Stimulated activated naive CD4-positive, alpha-beta T cell treated with Interleukin-2 at 50 U/mL for 16 hours (primary cell): ENCODE measurements at places on chromosomes 12 and 14.
A peak's percentile ranks its signal among the peaks of the same experiment; 100 is the strongest.

DNA sequence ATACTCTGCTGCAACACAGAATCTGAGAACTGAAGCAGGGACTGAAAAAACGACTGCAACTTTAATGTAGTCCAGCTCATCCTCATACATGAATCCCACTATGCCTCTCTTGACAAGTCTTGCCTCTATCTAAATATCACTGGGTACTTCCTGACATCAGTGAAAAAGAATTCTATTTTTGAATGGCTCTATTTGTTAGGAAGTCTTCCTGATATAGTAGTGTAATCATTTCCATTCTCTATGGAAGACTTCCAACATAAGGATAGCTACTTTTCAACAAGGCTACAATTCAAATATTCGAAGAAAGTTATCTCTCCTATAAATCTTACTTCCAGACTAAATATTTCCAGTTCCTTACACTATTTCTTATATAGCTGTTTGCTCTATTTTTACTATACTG, 167.5 kb downstream of the MDGA2 start:
- DNase-seq: no peak

DNA sequence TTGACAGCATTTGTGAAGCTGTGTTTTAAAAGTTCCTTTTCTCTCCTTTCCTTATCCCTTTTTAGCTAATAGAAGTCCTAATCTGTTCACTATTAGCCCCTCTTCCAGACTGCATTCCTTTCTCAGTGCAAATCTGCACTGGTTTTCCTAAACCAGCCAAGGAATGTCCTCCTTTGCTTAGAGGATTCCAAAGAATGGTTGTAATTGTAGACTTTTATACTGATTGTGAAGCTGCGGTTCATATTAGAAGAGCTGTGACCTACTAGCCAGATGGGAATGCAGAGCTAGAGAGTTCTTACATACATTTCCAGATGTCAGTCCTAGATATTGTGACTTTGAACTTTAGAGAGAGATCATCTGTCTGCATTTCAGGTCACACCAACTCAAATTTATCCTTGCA, 79.8 kb downstream of the MYRFL start:
- no peak for DNase-seq

DNA sequence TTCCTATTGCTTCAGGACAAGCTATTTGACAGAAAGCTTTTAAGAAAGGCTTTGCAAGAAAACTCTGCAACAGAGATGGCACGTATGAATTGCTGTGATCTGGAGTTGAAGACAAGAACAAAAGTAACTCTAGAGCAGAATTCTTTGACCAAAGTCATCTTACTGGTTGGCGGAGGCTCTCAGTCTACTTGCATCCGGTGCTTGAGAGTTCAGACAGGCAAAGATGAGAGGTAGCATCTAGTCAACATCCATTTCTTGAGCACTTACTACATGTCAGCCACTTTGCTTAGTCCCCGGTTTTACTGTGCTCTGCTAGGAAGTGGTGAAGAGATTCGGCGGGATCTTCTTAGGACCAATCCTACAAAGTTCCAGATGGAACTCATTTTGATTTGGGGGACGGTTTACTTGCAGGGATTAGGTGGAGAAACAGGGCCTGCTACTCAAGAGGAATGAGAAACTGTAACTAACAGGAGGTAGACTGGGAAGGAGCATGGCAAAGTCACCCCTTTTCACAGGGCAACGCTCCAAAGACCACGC, 404 bp upstream of the CCDC91 start:
- DNase-seq: no peak

GRCh38 chr12:3365463-3366411, 125.3 kb upstream of the PRMT8 start:
- DNase-seq: no peak

DNA sequence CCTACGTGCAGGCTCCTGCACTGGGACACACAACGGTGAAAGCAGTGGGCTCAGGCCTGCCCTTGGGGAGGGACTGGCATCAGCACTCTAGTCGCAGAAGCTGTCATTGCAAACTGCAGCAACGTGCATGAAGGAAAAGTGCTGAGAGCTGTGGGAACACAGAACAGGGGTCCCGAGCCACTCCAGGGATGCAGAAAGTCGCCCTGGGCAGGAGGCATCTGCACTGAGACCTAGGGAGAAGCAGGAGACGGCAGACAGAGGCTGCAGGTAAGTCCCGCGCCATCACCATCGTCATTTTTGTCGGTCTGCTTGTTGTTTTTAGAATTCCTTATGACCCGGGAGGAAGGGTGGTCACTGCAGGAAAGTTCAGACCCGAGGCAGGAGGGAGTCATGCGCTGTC, 21.6 kb upstream of the RIMBP2 start:
- no peak for DNase-seq

- DNase-seq: no peak
Measured at GRCh38 chr14:52902971-52903619, 47.8 kb downstream of the FERMT2 start.

GRCh38 chr12:43284486-43285158, 267.4 kb downstream of the ADAMTS20 start:
- DNase-seq: no peak

DNA sequence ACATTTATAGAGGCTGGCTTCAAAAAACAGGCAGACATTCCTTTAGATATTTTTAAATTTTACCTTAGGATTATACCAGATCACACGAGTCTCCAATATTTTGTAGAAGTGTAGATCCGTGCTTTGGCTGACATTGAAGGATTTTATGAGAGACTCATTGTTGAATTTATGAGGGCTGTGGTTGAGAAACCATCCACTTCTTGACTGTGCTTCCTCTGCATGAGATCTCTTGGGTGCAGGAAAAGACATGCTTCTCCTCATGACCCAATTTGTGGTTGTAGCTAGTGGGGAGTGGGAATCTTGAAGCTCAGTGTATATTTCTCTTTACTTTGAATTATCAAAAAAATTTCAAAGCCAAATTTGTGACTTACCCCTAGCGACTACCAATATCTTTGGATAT, 36.7 kb upstream of the NKX2-8 start:
- no peak for DNase-seq

DNA sequence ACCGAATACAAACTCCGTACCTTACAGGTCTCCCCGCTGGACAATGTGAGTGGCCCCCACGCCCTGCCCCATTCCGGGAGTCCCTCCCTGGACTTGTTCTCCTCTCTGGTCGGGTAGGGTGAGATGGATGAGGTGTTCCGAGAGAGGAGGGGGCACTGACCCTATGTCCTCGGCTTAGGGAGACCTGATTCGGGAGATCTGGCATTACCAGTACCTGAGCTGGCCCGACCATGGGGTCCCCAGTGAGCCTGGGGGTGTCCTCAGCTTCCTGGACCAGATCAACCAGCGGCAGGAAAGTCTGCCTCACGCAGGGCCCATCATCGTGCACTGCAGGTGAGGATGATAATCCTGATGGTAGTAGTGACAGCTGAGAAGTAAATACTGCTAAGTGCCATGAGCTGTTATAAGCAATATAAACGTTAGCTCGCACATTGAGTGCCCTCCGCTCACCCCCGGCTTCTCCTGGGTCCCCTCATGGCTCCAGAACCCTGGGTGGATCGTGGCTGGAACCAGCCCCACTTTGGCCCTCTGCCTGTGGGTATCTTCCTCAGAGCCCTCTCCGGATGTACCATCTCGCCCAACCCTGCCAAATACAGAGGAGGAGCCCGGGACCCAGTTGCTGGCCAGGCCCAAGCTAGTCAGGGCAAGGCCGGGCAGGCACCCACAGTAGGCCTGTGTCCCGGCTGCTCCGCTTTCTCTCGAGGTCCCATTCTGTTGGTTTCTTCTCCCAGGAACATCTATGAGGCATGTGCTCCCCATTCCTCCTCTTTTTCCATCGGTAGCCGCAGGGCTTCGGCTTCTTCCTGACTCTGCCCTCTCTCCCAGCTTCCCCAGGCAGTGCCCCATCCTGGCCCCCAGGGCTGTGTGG, 6.8 kb downstream of the PTPN6 start:
- no peak for DNase-seq

- DNase-seq: no peak
Measured at GRCh38 chr12:16606201-16606849, 363 bp upstream of the LMO3 start.

- DNase-seq: no peak
Measured at GRCh38 chr14:23483236-23483854, 13.8 kb downstream of the NGDN start.

DNA sequence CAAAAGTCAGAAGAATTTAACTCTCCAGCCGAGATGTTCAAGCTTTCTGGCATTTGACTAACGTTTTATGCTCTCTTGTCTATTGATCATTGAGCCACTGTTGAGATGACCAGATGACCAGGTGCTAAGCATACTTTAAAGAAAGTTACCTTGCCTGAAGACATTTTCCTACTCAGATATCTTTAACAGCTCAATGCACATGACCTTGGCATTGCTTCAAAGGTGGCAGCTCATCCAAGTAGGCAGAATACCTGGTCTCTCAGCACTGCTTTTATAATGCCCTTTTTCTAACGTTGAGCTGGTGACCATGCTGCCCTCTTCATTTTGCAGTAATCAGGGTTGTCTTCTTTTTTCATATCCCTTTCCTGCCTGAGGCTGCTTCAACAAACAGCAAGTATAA, 358.1 kb downstream of the RAD51B start:
- DNase-seq: no peak

DNA sequence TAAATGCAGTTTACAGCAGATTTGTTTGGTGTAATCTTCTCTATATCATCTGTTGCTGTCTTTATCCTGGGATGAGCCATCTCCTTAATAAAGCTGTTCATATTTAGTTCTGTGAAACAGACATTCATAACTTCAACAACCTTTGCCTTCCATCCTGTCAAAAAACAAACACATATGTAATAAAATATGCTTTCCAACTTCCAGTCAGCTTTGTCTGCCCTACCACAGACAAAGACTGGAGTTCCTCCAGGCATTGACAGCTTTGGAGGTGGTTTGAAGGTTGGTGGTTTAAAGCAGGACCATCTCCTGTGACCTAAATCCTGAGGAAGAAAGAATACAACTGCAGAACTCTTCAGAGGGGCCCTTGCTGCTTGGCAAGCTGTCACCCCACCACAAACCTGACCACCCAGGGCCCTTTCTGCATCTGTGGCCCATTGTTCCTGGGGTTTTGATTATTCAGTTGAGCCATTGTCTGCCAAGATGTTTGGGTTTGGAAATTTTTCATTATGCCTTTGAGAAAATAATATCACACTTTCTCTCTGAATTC, 28.2 kb upstream of the PTGR2 start:
- no peak for DNase-seq

GRCh38 chr14:103563226-103563620, 463 bp downstream of the COA8 start:
- DNase-seq: peak; percentile 41

DNA sequence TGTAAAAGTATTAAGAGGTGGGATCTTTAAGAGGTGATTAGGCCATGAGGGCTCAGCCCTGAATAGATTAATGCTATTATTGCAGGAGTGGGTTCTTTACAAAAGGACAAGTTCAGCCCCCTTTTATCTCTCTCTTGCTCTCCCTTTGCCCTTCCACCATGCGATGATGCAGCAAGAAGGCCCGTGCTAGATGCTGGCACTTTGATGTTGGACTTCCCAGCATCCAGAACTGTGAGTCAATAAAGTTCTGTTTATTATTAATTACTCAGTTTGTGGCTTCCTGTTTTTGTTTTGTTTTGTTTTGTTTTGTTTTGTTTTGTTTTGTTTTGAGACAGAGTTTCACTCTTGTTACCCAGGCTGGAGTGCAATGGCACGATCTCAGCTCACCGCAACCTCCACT, 10.1 kb downstream of the RNASE1 start:
- DNase-seq: no peak

DNA sequence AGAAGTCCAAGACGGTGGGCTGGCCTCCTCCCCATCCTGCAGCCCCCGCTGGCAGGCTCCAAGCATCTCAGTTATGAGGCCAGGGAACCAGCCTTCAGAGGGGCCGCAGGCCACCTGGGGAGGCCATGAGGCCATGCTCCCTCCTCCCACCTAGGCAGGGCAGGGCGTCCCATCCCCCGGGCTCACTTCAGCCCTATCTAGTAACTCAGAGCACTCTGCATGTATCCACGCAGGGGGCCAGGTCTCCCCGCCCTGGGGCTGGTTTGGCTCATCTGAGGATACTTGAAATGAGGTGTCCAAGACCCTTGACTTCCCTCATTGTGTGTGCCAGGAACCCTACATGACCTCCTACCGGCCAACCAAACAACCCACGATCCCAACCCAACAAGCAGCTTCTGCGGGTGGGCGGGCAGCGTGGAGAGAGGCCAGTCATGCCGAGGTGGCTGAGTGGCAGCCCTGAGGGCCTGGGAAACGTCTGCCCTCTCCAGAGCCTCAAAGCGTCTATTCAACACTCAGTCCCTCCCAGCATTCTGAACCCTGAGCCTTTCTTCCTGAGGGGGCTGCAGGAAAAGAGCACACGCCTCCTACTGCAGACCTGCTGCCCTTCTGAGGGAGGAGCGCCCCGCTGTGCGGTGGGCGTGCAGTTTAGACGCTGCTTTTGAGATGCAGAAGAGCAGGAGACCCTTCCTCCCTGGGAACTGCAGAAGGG, 16.8 kb downstream of the ISCA2 start:
- no peak for DNase-seq

- DNase-seq: no peak
Measured at GRCh38 chr12:113030875-113031525, 25.5 kb upstream of the DTX1 start.

DNA sequence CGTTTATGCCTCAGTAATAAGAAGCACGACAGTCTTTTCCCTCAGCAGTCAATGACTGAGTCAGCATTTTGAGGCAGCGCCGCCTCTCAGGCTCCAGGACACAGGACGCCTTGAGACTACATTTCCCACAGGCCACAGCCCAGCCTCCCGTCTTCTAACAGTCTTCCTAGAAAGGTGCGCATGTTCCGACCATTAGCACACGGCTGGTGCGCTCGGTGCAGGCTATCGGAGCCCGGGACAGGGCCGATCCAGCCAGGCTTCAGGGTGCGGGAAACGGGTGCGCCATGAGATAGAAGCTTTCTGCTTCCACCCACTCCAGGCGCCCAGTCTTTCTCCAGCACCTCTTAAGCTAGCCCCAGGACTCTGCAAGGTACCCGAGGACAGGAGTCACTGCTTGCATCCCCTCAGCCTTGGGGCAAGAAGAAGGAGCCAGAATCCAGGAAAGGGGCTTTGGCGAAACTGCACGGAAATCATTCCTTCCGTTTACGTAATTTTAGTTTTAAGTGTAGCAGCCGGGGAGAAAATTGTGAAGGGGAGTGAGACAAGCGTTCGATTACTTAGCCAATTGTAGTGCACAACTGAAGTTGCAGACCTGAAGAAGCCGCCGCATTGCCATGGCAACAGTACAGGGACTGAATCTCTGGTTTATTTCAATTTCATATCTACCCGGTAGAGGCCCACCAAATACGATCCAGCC, 54.0 kb downstream of the ZNF641 start:
- peak; percentile 10 for DNase-seq

- no peak for DNase-seq
Measured at GRCh38 chr12:109770104-109770860, 56.7 kb downstream of the FAM222A start.

- DNase-seq: no peak
Measured at GRCh38 chr14:86420131-86420530, 890.2 kb downstream of the FLRT2 start.

GRCh38 chr12:125614058-125614457, 548.8 kb downstream of the AACS start:
- DNase-seq: no peak
